ENCODE measurements at places on chromosomes 12 and 14.

DNA sequence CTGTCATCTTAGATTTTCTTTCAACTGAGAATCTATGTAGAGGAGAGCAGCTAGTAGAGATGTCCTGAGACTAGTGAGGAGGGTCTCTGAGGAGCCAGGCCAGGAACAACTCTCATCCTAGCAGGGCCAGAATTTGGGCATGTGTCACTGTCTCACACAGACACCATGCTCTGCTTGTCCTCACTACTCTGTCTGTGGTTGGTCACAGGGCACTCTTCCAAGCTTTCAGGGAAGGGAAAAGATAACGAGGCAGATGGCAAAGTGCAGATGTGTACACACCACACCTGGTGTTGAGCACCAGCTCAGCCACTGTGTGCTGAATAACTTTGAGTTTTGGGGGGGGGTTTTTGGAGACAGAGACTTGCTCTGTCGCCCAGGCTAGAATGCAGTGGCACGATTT lies 2.5 kb downstream of the SSPN start:
- DNase-seq, result no peak

- DNase-seq, result no peak
Observed at GRCh38 chr12:90181216-90181615, 472.6 kb upstream of the ATP2B1 start.

GRCh38 chr14:58354808-58355207 lies 40.9 kb upstream of the TOMM20L start:
- no peak for DNase-seq

DNA sequence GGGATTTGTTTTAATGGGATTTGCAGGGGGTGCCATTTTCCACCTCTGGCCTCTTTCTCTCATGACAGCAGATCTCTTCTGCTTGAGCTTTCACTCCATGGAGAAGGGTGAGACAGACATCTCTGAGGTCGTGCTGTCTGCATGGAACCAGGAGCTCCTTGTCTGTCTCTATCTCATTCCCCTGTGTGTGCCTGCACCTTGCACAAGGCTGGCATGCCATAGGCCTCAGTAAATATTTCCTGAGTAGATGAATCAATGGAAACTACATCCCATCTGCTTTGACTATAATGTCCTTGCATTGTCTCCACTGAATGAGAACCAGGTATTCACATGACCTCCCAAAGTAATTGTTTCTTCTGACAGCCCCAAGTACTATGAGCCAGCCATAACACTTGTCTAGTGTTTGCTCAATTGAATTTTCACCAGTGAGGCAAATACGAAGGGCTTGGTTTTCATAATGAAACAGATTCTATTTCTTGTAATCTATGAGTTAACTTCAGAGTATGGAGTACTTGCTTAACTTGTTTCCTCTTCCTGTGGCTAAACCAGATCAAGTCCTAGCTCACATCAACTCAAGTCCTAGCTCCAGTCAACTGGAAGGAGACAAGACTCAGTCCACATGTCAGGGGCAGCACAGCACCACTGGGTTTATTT lies 32.3 kb downstream of the KCNK13 start:
- no peak for DNase-seq

- no peak for DNase-seq
Observed at GRCh38 chr14:75647640-75648039, 13.0 kb downstream of the ERG28 start.

DNA sequence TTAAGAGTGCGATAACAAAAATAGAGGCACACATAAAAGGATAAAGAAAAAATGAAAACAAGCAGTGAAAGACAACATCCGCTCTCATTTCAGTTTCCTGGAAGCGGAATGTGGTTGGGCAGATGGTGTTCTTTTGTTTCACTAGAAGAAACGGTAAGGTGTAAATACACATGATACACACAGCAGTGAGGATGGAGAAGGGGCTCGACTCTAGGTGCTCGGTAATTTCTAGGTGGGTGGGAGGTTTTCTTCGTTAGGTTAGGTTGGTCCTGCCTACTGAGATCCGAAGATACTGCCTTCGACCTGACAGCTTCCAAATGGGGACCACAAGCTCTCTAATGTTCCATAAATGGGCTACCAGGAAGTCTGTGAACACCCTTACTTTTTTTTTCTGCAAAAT lies 1082.5 kb downstream of the BCL11B start:
- DNase-seq, result peak; percentile 84

DNA sequence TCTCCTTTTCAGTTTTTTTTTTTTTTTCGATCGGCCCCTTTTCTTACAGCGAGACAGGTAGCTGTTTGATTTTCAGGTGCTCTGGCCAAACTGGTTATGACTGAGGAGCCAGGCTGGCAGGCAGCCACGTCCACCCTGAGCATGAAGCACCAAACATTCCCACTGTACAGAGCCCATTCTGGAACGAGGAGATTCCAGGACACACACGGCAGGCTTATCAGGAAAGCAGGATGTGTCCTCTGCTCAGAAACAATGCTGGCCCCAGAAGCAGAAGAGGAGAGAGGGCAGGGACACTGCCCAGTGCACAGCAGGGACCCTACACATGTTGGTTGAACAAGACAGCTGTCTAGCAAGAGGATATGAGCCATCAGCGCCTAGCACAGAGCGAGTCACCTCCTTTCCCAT lies 3.7 kb upstream of the KRT2 start:
- DNase-seq, result no peak

DNA sequence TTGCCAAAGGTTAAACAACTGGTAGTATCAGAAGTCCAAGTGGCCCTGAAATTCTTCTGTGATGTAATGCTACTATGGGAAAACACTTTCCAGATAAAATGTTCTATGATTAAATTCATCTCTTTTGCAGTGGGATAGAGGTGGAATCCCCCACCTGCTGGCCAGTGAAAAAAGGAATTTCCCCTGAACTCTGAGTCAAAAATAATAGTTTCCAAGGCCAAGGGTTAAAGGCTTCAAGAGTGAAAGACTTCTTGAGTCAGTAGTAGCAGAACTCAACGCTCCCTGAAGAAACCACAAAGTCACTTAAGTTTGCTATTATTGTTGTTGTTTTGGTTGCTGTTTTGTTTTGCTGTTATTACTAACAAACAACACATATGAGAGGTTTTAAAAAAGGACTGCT lies 330.8 kb downstream of the SOX5 start:
- no peak for DNase-seq

- DNase-seq, result no peak
Observed at GRCh38 chr12:41552588-41552987, 364.5 kb downstream of the PDZRN4 start.

GRCh38 chr14:92982956-92983355 lies 60.0 kb downstream of the CHGA start:
- DNase-seq, result no peak

- DNase-seq, result no peak
Observed at GRCh38 chr12:99039367-99040120, 394.5 kb downstream of the APAF1 start.

DNA sequence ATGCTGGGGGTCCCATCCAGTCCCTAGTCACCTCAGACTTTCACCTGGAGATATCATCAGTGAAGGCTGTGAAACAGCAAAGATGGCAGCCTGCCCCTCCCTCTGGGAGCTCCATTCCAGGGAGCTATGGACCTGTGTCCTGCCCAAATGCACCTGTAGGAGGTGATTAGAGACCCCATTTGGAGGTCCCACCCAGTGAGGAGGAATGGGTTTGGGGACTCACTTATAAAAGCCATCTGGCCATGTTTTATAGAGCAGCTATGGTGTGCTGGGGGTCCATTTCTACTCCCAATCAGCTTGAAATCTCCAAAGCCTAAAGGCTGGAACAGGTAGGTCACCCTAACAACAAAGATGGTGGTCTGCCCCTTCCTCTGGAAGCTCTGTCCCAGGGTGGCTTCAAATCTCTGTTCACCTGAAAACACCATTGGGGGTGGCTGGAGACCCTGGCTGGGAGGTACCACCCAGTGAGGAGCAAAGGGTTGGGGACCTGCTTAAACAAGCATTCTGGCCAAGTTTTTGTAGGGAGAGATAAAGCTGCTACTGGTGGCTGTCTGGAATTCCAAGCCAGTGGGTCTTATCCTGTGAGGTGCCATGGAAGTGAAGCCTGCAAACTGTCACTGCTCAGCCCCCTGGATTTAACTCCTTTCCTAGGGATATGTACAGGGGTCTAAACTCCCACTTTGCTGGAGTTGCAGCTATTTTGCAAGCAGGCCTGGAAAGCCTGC lies 182.3 kb downstream of the RASSF9 start:
- no peak for DNase-seq

GRCh38 chr12:89731089-89731488 lies 22.5 kb upstream of the ATP2B1 start:
- no peak for DNase-seq

DNA sequence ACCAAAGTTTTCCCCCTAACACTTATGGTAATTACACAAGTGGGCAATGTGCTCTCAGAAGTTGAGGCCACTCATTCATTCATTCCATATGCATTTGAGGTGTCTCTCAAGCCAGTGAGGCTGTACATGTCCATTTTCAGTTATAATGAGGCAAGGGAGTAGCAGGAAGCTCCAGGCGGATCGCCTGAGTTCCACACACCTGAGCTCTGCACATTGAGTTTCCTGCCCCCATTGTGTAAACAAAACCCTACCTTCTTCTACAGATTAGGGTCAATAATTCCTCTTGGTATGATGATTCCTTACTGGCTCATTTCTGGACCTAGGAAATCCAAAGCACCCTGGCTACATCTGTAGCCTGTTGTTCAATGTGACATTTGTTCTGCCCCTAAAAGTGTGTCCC lies 555.3 kb downstream of the MED13L start:
- DNase-seq, result no peak

DNA sequence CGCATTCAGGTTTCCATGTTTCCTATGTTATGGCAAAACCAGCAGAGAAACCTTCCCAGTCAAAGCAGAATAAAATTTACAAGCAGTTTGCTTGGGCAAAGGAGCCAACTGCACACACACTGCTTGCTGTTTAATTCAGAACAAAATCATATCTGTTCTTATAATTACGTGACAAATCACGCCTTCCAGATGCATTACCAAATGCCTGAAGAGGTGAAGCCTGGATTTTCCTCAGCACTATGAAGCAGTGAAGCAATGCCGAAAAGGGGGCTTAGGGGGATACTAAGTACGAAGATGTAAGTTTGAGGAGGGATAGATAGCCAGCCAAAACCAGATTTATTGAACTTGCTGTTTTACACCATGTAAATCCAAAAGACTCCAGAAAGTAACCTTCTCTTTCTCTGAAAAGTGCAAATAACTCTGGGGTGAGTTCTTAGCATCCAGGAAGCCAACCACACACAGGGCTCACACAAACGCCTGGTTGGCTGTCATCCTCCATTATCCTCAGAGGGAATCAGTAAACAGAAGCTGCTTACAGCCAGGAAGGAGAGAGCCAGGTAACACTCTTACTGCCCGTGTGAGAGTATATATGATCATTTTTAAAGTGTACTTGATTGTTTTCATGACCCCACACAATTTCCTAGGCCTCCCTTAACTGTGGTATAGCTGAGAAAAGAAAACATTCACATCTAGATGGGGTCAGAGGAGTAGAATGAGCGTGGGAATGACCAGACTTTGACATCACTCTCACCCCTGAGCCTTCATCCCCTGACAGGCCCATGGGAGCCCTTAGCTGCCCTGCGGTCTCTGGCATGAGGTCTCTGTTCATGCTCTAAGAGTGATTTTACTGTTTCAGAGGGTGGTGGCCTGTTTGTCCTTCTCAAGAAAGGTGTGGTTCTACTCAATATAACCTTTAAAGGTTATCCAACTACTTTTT lies 442.5 kb downstream of the EGLN3 start:
- no peak for DNase-seq
